Activated CD8-positive, alpha-beta memory T cell treated with anti-CD3 and anti-CD28 coated beads for 1 hour (primary cell): ENCODE measurements at places on chromosomes 2 and 18.

DNA sequence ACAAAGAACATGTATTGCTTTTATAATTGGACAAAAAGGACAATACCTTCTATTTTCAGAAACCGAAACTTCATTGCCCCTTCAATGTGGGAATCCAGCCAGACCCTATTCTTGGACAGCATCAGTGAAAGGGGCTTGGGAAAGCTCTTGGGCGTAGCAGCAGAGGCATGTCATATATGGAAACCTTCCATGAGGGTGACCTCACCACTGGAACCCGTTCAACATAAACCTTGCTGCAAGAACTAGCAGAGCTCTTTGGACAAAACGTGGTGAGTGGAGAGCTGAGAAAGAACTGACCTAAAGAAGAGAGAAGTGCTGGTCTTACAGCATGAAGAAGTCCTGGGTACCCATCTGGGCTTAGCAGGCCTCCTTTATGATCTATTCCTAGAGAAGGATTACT, 22.7 kb upstream of the ACTG2 start:
- no peak for DNase-seq

DNA sequence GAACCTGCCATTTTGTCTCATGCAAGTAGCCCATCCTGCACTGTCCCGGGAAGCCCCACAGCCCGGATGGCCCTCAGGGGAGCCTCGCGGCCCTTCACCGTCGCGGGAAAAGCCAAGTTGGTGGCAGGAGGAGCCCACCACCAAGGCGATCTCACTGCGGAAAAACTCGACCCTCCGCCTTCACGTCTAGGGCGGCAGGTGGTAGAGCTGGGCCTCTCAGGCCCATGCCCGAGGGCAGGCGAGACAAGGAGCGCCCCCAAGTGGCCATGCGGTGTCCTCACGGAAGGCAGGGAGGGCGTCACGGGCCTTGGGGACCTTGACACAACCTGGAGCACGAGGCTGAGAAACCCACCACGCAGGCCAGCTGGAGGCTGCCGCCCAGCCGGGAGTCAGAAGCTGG, 34.8 kb upstream of the SKA1 start:
- no peak for DNase-seq

DNA sequence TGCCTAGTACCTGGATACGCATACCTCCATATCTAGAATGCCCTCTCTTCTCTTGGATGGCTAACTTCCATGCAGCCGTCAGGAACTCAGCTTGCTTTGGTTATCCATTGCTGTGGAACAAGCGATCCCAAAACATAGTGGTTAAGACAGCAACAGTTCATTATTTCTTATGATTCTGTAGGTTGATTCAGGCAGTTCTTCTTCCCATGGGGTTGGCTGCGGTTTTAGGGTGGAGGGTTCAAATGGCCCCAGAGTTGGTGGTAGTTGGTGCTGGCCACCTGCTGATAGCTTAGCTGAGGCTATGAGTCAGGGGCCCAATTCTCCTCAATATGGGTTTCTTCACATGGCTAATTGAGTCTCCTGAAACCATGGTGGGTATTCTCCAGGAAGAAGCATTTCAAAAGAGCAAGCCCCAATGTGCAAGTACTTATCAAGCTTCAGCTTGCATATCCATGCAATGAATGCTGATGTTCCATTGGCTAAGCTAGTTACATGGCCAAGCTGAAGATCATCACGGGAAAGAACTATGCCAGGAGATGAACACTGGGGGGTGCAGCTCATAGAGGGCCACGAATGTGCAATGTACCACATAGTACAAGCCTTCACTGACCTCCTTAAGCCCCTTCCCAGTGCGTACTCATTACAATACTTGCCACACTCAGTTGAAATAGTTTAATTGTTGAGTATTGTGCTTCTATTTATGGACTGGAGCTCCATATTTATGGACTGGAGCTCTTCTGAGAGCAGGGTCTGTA, 10.0 kb upstream of the RHOB start:
- DNase-seq, result no peak

GRCh38 chr2:28011322-28011737, 120.8 kb downstream of the BABAM2 start:
- no peak for DNase-seq

DNA sequence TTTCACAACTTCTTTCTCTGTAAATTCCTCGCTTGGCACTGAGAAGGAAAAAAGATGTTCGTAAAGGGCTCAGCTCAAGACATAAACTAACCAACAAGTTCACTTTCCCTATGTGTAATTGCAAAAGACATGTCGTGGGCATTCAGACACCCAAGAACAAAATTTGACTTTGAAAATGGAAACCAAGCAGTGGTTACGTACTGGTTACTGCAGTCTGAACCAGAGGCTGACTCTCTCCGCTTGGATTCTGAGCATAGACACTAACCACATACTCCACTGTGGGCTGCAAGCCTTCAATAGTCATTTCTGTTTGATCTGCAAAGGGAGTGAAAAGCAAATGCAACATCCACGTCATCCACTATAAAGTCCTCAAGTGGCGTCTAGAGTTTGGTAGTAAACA, 53.9 kb downstream of the FN1 start:
- no peak for DNase-seq

GRCh38 chr18:59011289-59011688, 128.4 kb upstream of the SEC11C start:
- DNase-seq, result no peak

DNA sequence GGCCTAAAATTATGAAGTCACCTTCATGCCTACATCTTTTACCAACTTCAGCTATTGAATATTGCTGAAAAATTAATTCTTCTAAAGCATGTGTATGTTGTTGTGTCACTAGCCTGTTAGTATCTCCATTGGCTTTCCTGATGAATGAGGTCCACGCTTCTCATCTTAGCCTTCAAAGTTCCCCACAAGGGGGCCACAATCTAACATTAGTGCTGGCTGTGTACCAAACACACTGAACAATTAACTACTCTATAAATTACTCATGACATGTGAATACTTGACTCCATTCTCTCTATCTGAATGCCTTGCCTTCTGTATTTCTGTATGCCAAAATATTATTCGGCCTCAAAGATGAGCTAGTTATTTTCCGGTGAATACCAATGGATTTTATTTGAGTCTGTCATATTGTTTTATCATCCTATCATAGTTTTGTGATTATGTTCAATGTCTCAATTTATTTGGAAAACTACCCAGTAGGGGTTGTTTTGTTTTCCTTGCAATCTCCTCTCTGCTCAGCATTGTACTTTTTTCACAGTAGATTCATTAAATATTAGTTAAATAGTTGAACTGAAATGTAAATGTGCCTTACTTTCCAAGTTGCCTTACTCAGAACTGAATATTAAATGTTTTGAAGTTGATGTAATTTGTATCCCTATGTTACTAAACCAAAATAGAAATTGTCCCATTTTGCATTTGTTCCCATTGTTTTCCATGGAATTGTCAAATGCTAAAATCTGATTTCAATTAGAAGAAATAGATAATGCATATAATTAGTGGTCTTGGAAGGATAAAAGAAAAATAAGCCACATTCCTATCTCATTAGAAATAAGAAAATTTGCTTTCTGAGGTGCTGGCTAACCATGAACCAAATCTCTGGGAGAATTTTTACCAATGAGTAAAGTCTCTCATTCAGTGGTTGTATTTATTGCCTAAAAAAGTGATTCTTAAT, 208.4 kb upstream of the COL3A1 start:
- DNase-seq, result no peak

DNA sequence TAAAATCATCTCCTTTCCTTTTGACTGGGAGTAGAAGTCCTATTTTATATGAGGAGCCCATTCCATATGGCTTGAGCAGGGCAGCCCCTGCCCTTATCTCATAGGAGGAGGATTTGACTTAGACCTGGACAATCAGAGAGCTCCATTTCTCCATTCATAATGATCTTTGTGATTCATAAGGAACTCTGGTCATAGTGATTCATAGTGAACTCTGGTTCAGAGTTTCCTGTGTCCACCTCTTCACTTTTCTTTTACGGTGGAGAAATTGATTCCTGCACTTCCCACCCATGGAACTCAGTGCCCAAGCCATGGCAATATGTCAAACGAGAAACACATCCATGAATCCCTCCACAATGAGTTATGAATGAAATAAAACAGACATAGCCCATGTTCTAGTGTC, 12.8 kb upstream of the MYO3B start:
- DNase-seq, result no peak

GRCh38 chr2:50223643-50224042, 808.3 kb downstream of the NRXN1 start:
- DNase-seq, result no peak

GRCh38 chr2:129698593-129698992, 280.9 kb upstream of the RAB6C start:
- no peak for DNase-seq

- no peak for DNase-seq
Observed at GRCh38 chr2:177556153-177556552, 163.6 kb downstream of the AGPS start.

GRCh38 chr2:85199698-85200097, 66.5 kb downstream of the TCF7L1 start:
- DNase-seq, result no peak

DNA sequence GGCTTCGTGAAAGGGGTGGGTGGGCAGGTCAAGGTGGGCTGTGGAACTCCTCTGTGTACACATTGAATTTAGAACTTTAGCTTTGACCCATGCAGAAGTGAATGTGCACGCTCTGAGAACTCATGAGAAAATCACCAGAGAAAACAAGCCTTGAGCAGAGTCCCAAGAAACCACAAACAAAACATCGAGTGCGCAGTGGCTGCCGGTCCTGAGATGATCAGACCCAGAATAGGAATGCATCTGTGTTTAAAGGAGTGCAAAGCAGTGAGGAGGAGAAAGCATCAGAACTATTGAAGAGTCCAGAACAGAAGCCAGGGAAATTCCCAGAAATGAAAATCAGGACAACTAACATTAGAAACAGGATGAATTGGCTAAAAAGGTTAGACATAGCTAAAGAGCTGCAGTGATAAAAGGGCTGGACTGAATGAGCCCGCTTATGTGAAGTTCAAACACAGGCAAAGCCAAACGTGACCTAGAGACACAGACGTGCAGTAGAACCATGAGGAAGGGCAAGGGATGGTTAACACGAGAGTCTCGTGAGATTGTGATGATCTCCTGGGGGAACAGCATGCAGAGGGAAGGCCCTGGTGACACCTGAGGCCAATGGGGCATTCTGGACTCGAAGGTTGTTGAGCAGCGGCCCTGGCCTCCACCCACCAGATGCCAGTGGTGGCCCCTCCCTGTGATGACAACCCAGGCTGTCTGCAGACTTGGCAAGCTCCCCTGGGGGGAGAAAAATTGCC, 16.4 kb upstream of the TXNL4A start:
- DNase-seq, result no peak

GRCh38 chr2:239302083-239302807, 98.6 kb downstream of the HDAC4 start:
- DNase-seq, result no peak

DNA sequence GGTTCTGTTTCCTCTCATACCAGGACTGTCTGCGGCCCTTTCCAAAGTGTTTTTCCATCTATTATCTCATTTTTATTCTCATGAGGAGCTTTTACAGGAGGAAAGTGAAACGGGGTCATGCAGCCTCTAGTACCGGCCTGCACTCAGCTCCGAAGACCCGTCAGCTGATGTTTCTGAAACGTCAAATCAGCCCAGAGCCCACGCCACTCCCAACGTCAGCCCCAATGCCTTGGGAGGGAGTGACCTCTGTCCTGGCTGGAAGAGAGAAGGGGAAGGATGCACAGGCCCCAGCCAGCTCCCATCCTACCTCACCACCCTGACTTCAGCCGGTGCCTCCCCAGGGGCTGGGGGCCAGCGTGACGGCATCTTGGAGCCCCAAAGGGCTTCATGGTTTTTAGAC, 58.5 kb downstream of the ADCY3 start:
- no peak for DNase-seq

GRCh38 chr18:36559149-36559857, 261.8 kb downstream of the FHOD3 start:
- no peak for DNase-seq

DNA sequence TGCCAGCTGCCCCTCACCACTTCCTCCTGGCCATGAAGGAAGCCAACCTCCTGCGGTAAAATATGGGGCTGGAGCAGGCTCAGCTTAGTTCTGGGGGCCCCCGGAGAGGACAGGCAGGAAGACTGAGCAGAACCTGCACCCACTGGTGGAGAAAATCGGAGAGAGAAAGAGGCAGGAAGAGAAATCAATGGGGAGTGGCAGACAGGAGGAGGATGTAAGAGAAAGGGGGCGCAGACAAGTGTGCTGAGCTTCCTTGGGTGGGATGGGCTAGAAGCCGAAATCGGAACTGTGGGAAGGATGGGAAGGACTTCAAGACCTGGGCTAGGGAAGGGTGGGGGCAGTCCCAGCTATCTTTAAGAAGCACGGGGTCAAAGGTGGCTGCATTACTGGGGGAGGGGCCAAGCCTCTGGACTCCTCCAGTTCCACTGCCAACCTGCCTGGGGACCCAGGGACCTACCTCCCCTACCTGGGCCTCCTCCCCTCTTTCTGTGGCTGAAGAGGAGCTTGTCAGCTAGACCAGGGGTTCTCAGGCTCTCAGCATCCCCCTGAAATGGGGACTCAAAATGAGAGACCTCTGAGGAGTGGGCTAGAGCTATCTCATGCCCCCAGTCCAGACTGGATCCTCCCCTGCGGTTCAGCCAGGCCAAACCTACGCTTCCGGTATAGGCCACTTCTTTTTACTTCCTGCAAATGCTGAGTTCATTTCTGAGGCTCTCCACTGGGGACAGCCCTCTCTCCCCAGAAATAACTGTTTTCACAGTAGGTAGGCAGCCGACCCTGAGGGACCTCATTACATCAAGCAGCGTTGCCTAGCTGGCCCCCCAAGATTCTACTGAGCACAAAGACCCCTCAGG, 33.6 kb upstream of the B3GNT7 start:
- DNase-seq, result no peak

- DNase-seq, result no peak
Observed at GRCh38 chr2:45836316-45836715, 184.8 kb downstream of the PRKCE start.

GRCh38 chr2:16126517-16127275, 186.3 kb downstream of the MYCN start:
- no peak for DNase-seq

DNA sequence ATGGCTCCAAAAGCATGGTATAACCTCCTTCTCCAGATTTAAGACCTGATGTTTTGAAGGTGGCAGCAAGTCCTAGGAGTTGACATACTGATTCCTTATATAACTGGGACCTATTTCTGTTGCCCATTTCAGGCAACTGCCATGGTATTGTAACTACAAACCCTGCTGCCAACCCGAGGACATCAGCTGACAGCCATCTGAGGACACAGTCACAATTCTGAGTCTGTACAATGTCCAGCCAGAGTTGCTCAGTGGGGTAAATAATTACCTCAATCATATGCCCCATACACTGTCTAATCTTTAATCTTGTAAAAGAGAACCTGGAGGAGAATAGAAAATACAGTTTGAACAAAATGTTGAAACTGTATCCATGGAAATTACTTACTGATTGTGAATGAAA, 8.7 kb upstream of the GAREM2 start:
- no peak for DNase-seq

DNA sequence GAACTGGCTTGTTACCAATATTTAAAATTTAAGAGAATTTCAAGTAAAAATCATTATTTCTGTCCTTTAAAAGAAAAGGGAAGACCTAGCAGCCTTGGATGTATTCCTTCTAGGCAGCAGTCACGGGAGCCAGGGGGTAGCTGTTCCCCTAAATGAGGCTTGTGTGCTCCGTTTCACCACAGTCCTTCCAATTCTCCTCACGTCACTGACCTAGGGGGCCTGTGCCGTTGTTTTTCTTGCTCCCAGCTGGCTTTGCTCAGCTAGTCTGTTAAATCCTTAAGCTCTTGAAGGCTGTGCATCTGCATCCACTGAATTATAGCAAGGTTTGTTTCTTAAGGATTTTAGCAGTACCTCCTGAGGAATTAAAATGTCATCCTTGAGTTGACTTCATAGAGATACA, 9.9 kb downstream of the KLHL23 start:
- no peak for DNase-seq
